ENCODE measurements at places on chromosomes 2 and 18. TPM values are rescaled to one million over a fixed set of nuclear protein-coding genes. Genes with fewer than 3 reads are reported as not detected.

Gene NT5DC4
- not detected for total RNA-seq

Gene STARD7
- total RNA-seq: 284 TPM

Gene MALT1
- 37.1 TPM for total RNA-seq

Gene REG3G
- not detected for total RNA-seq

Gene RNF144A
- 23.6 TPM for total RNA-seq
